Muscle of back (tissue), 13 donors: ENCODE measurements at places on chromosomes 3 and 15. TPM values are rescaled to one million over a fixed set of nuclear protein-coding genes. Genes with fewer than 3 reads are reported as not detected.
A peak's percentile ranks its signal among the peaks of the same experiment; 100 is the strongest.

PRSS50 gene
- polyA plus RNA-seq: 0.21 TPM

HCLS1 gene
- 4.2 TPM for polyA plus RNA-seq

BHLHE40 gene
- polyA plus RNA-seq: 52.8 TPM

DNA sequence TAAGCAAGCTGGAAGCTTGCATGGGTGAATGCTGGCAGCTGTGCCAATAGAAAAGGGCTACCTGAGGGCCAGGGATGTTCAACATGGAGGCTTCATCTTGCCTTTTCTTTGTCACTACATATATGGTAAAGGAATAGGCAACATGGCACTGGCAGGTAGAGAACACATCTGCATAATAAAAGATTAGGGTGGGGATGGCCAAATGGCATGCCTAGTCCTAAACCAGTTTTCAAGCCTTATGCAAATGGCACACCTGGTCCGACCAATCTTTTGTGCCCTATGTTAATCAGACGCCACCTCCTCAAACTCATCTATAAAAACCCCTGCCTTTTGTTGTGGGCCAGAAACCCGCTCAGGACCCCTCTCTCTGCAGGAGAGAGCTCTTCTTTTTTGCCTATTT is 216.8 kb upstream of the PROK2 start:
- DNase-seq: no peak

- no peak for DNase-seq
Measured at GRCh38 chr3:146511402-146512134, 32.8 kb downstream of the PLSCR1 start.

IDH2 gene
- polyA plus RNA-seq: 268 TPM

GRCh38 chr3:13549623-13550422 is 898 bp downstream of the FBLN2 start:
- DNase-seq: peak; percentile 61

- DNase-seq: no peak
Measured at GRCh38 chr15:77607111-77607893, 25.4 kb downstream of the LINGO1 start.

- DNase-seq: peak; percentile 37
Measured at GRCh38 chr15:33104212-33104611, 90.3 kb downstream of the FMN1 start.

DNA sequence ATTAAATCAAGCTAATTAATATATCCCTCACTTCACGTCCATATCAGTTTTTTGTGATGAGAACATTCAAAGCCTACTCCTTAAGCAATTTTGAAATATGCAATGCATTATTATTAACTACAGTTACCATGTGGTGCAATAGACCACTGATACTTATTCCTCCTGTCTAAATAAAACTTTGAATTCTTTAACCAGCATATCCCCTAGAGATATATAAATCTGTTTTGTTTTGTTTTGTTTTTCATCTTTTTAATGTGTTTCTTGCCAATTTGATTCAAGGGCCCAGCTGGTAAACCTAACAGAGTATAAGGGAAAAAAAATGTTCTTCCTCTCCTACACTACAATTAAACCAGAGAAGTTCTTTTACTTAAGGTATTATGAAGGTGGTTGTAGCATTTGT is 524.2 kb downstream of the NAALADL2 start:
- peak; percentile 11 for DNase-seq

NEDD4 gene
- 8.5 TPM for polyA plus RNA-seq

- peak; percentile 74 for DNase-seq
Measured at GRCh38 chr3:71341721-71342120, 241.8 kb downstream of the FOXP1 start.

DNA sequence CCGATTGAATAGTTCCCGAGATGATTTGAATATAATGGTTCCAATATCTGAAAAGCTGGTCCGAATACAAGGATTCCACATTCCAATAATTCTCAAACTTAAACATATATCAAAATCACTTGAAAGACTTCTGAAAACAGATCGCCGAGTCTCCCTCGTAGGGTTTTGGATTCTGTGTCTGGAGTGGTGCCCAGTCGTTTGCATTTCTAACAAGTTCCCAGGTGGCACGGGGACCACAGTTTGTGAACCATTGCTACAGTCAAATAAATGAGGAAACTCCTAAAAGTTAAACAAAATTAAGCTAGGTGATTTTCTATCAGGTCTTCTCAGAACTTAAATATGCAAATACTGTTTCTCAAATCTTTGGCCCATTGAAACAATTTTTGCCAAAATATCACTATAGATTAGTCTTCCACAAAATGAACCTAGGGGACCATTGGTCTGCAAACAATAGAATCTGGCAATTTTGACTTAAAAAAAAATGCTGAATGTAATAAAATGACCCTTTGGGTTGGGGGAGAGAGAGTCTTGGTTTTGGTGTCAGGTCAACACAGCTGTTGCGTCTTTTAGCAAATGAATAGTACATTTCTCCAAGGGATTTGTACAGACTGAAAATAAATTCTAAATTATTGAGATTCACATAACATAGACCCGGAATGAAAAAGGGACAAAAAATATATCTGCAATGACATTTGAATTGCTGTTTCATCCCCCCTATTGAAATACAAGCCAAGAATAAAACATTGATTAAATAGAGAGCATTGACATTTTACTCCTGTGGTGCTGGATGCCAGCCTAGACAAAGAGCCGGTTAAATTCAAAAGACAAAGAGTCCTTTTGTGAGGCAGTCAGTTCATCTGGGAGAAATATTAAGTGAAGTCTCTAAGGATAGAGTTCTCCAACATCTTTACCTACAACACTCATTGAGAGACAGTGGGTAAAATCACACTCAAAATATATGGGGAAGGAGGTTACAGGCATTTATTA is 175.7 kb upstream of the ADAMTS9 start:
- DNase-seq: no peak

SOX14 gene
- polyA plus RNA-seq: not detected

IQCF5 gene
- polyA plus RNA-seq: not detected

GRCh38 chr15:75156326-75157215 is 45.1 kb upstream of the C15orf39 start:
- no peak for DNase-seq

DNA sequence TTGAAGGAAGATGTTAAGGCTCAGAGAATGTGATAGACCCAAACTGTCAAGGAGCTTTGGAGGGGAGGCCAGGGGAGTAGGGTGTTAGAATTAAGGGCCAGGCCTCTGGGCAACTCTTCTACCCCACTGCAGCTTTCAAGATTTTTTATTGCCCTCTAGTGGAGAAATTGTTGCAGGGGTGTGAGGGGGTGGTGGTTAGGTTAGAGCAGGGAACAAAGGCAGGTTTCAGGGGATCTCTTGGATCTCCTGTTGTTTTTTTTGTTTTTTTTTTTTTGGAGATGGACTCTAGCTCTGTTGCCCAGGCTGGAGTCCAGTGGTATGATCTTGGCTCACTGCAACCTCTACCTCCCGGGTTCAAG is 1.4 kb upstream of the SEC13 start:
- DNase-seq: no peak

- no peak for DNase-seq
Measured at GRCh38 chr3:112693186-112693585, 52.2 kb upstream of the CCDC80 start.

GRCh38 chr3:76679541-76679940 is 360.4 kb upstream of the ROBO2 start:
- peak; percentile 5 for DNase-seq

- DNase-seq: no peak
Measured at GRCh38 chr3:4963669-4964570, 15.3 kb upstream of the BHLHE40 start.

PLSCR2 gene
- polyA plus RNA-seq: not detected

ACKR4 gene
- 10.7 TPM for polyA plus RNA-seq

- no peak for DNase-seq
Measured at GRCh38 chr3:71695000-71695482, 30.2 kb downstream of the EIF4E3 start.

DNA sequence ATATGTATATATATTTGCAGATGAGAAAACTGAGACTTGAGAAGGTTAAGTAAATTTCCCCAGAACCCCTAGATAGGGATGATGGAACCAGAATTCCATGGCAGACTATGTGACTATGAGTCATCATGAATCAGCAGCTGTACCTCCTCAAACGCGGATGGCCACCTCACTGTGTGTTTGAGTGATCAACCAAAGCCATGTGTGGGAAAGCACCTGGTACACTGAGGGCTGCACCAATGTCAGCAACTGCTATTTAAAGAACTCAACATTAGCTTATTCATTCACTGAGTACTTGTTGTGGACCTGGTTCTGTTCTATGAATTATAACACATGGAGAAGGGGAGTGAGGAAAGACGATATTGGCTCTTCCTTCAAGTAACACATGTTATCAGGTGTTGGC is 377.0 kb downstream of the GAP43 start:
- DNase-seq: peak; percentile 11

GRCh38 chr3:188348435-188349244 is 194.7 kb downstream of the LPP start:
- DNase-seq: peak; percentile 67

DNA sequence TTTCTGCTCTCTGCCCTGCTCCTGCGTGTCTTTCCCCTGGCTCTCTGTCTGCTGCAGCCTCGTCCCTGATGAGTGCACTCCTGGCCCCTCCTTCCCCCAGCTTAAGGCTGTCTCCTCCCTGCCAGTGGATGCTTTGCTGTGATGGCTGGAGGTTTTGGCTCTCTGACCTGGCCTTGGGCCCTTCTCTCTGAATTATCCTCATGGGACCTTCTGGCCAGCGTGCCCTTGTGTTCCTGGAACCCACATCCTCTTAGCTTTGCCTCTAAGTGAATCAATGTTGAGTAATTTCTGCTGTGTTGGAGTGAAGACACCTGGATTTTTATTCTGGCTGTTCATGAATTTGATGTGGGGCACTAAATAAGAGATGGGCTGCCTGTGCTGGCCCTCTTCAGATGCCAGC is 9.8 kb upstream of the TNFAIP8L3 start:
- DNase-seq: no peak

CACNA2D3 gene
- polyA plus RNA-seq: 1.0 TPM

GRCh38 chr3:160928183-160928726 is 172.2 kb downstream of the PPM1L start:
- no peak for DNase-seq

GOLGA6L10 gene
- polyA plus RNA-seq: 2.0 TPM

DNA sequence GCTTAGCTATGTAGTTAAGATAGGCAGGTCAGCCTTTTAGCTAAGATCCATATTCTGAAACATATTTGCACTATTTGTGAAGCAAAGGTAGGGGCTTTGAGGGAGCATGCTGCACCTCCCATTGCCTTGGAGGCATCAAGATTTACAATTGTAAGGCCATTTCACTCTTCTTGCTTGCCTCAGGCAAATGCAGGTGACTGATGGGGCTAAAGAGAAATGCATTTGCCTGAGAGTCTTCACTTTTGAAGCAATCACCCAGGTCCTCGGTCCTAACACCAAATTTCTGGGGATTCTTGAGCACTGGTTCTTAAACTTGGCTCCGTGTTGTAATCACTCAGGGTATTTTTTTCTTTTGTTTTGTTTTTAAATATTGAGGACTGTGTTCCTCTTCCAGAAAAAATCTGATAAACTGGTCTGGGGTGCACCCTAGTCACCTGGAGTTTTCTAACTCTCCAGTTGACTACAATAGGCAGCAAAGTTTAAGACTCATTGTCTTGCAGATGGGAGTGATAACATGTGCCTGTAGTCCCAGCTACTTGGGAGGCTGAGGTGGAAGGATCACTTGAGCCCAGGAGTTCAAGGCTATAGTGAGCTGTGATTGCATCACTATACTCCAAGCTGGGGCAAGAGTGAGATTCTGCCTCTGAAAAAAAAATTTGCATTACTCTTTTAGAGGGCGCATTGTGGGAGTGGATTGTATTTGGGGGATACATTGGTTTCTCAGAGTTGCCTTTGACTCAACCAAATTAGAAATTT is 68.1 kb downstream of the EOMES start:
- no peak for DNase-seq

DNA sequence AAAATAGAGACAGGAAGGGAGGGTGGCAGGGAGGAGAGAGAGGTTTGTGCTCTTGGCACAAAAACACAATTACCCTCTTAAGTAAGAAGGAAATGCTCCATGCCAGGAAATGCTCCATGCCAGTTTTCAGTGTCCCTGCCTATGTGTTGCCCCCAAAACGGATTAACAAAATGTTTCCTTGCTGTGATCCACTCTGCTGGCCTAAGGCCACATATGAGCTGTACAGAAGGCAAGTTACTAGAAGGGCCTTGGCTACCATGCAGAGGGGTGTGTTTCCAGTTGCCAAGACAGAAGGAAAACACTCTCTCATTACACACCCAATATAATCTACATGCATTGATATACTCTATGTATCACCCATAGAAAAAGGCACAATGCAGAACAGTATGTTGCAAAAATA is 98.2 kb upstream of the PTPRG start:
- no peak for DNase-seq

DNA sequence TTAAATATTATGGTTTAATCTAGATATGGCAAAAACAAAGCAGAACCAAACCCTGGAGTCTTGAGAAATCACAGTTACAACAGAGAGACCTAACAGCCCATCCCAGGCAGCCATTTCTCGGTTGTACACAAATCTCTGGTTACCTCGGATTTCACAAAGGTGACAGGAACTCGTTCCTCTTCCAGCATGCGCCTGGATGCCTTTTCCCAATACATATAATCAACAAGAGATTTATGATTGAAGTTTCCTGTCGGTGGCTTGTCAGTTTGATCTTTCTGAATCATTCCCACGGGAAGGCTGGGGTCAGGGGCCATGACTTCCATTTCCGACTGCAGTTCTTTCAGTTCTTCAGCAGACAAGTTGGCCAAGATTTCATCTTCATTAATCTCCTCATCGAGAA is 445 bp downstream of the LMOD3 start:
- no peak for DNase-seq

GRCh38 chr3:193016437-193016901 is 98.8 kb upstream of the MB21D2 start:
- DNase-seq: peak; percentile 20

DNA sequence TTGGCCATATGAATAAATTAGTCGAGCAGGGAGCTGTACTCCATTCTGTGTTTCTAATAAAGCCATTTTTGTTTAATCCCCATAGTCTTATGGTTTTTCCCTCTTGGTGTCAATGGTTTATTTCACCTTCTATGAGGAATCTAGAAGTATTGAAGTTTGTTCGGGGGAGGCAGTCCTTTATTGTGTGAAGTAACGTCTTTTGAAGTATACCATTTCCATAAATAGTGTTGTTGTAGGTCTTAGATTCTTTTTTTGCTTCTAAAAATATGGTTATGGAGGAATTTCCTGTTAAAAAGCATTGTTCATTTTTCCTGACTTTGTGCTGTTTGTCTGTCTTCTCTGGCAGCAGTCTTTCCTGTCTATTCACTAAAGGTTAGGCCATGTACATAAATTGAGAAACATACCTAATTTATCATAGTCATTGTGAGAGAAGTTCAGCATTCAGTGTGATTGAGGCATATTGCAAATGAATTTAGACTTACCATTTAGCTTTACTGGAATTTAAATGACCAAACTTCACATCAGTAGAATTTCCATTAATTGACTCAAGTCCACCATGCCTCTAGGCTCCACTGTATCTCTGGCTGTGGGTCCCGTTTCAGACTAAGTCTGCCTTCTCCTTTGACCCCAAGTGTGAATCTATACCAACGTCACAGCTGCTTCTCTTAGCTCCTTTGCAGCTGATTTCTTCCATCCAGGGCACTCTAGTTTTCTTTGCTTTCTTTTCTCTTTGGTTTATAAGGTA is 37.3 kb downstream of the YEATS2 start:
- DNase-seq: no peak

DNA sequence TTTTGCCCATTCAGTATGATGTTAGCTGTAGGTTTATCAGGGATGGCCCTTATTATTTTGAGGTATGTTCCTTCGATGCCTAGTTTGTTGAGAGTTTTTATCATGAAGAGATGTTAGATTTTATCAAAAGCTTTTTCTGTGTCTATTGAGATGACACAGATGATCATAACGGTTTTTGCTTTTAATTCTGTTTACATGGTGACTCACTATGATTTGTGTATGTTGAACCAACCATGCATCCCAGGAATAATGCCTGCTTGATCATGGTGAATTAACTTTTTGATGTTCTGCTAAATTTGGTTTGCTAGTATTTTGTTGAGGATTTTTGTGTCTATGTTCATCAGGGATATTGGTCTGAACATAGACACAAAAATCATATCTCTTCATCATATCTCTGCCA is 8.3 kb downstream of the GPR156 start:
- DNase-seq: no peak
